ENCODE measurements at places on chromosomes 7 and 10.

- no peak for DNase-seq
Measured at GRCh38 chr7:118182593-118183427, 1.2 kb upstream of the LSM8 start.

- DNase-seq: no peak
Measured at GRCh38 chr10:654647-654996, 34.8 kb downstream of the DIP2C start.

DNA sequence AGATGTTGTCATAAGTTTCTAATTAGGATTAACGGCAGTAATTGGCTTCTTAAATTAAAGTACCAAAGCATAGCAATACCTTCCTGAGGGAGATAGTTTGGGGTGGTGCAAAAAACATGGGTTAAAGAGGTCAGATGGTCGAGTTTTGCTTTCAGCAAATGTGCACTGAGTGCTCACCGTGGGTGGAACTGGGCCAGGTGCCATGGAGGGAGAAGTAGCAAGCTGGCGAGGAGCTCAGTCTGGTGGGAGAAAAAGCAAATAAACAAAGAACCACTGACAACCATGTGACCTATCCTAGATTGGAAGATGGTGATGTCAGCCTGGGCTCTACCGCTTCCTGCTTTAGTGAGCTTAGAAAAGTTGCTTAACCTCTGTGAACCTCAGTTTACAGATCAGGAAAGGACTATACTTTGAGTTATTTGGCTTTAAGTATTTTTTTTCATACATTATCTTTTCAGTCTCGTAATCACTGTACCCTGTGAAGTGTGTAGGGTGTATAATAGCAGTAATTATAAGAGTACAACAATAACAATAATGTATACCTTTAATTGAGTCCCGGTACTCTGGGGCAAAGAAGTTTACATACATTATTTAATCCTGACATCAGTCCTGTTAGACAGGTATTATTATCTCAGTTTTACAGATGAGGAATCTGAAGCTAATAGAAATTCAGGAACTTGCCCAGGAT lies 69.0 kb upstream of the PDCD4 start:
- peak; percentile 60 for DNase-seq

DNA sequence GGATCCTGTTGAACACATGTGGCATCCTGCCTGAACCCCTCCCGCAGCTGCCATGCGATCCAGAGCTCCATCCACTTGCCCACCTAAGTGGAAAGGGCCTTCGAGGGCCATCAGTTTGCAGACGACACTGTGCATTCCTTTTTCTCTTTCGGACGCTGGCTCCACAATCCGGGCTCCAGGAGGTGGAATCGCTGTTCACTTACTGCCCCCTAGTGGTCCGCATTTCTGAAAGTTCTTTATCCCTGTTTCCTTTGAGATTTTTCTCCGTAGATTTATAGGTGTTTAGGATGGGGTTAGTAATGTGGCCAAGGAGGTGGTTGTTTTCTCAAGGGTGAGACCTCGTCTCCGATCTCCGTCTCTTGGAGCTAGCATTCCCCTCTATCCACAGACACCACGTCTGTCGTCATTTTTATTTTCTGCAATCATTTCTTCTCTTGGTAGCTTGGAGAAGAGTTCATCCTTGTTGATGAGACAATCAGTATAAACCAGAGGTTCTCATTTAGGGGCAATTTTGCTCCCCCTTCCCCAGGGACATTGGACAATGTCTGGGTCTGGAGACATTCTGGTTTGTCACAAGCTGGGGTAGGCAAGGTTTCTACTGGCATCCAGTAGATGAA lies 204.6 kb downstream of the ARHGAP21 start:
- DNase-seq: peak; percentile 8

DNA sequence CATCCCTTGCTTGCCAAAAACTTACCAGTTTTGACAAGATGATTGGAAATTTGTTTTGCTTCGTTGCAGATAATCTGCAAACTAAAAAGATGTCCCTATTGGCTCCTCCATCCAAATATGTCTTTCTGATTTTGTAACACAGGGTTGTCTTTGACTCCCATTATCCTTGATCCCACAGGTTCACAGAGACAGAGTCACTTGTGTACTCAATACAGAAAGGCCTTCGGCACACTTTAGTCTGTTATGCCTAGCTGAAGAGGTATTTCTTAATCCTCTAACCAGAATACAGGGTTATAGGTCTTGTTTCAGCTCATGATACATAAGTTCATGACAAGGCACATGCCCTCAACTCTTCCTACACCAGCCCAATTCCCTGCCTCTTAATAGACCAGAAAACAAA lies 10.7 kb upstream of the CNNM1 start:
- no peak for DNase-seq

DNA sequence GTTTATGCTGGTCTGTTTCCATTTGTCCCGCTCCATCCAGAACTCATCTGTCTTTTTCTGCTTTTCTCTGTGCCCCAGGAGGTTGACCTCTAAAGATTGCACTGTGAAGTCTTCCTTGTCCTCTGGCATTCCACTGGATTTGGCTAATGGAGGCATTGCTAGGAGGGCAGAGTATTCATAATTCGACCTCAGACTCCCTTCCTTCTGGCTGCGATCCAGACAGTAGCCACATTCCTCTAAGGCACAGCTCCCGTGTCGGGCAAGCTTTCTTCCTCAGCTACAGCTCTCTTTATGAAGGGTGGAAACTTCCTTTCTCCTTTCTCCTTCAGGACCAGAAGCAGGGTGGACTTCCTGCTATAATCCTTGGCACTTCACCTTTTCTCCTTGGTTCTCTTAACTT lies 175.9 kb downstream of the BAMBI start:
- no peak for DNase-seq

GRCh38 chr7:103446049-103446520 lies at the start of gene SLC26A5:
TSS of gene SLC26A5 (minus strand) at chr7:103446207. CDS start at chr7:103421514, 24,693 bp downstream.
- DNase-seq: no peak

GRCh38 chr7:73678862-73679261 lies 4.4 kb downstream of the DNAJC30 start:
- no peak for DNase-seq

DNA sequence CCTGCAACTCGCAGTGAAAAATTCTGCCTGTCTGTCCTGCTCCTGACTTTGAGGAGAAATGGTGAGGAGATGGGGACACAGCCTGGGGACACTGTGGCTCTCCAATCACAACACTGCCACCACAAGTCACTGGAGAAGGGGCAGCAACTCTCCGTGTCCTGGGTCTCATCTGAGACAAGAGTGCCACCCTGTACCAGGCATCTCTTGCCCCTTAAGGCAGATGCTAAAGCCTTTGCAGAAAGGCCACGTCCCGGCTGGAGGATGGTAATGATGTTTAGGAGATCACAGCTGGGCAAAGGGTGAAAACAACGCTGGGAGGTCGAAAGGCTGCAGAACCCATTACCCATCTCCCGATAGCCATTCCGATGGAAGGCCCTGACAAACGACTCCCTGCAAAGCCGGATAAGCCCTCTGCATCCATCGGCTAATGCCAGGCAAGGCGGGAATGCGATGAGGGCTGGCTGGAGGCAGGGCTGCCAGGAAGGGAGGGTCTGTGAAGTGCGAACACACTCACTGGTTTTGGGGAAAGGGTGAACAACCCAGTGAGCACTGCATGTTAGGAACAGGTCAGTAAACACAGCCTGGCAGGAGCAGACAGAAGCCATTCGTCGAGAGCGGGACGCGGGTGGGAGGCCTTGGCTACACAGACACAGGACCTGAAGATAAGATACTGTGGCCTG lies 190.8 kb downstream of the ADARB2 start:
- no peak for DNase-seq

GRCh38 chr10:64586934-64587503 lies 1065.8 kb downstream of the REEP3 start:
- no peak for DNase-seq

GRCh38 chr7:40822861-40823260 lies 688.1 kb downstream of the SUGCT start:
- no peak for DNase-seq

DNA sequence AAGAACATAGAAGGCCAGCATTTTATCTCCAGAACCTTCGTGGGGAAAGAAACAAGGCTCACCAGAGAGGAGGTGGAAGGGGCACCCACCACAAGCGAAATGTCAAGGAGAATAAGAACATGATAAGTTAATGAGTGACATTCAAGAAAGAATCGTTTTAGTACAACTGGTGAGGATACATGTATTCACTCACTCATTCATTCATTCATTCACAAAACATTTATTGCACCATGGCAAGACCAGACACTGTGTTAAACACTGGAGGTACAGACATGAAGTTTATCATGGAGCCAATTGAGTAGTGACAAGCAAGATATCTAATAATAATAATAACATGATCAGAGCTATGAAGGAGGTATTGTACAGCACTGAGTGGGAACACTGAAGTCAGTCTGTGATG lies 1.7 kb upstream of the ZNRF2 start:
- DNase-seq: no peak

DNA sequence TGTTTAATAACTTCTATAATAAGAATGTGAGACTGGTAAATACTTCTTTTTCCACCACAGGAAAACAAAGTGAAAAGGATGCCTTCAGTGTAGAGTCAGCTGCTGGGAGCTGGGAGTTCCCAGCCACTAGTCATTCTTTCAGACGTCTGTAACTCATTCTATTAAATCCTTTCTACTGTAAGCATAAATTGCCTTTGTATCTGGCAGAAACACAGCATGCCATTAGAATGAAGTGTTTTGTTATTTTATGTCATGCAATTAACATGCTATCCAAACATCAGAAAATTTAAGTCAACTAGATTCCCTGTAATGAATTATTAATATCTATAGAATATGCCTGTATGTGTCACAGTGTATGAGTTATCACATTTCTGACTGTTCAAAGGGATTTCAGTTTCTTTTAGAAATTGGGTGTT lies 14.3 kb downstream of the BPGM start:
- DNase-seq: no peak

DNA sequence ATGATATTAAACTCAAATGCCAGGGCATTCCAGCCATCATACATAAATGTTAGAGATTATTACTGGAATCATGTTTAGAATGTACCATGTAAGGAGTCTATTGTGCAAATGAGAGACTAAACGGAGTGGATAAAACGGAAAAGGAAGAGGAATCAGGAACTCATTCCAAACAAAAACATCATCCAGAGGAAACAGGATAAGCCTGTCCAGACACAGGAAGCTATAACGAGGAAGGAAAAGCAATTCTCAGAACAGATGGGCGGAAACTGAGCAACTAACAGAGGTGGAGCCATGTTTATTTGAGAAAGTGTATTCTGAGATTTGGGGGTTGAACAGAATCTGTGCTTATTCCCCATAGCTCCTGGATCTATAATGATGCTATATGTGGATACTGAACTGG lies 52.3 kb upstream of the TRIM24 start:
- DNase-seq: no peak

DNA sequence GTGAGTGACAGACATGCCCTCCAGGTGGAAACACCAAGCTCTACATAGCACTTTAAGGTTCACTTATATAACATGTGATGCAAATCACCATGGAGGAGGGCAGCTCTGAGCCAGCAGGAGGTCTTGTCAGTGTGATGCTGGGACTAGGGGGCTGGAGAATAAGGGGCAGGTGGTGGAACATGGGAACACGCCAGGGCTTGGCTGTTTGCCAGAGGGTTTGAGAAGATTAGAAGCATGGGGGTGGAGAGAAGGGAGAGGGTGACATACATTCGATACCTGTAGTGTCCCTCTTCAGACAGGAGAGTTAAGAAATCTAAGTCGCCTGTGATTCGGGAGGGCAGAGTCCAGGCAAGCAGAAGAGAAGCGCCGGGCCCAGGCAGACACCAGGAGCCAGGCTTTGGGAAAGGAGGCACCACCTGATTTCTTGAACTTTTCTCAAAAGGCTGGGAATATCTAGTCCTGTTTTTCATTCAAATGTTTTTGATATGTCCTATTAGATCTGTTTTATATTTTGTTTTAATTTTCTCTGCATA lies 16.9 kb upstream of the LAMB4 start:
- no peak for DNase-seq

GRCh38 chr7:159127691-159128642 lies 16.7 kb downstream of the VIPR2 start:
- DNase-seq: no peak

- DNase-seq: no peak
Measured at GRCh38 chr7:38215115-38215514, 37.1 kb downstream of the STARD3NL start.

- no peak for DNase-seq
Measured at GRCh38 chr7:71414490-71414889, 282.5 kb downstream of the GALNT17 start.

GRCh38 chr10:123766761-123767160 lies 100.6 kb downstream of the GPR26 start:
- DNase-seq: no peak

DNA sequence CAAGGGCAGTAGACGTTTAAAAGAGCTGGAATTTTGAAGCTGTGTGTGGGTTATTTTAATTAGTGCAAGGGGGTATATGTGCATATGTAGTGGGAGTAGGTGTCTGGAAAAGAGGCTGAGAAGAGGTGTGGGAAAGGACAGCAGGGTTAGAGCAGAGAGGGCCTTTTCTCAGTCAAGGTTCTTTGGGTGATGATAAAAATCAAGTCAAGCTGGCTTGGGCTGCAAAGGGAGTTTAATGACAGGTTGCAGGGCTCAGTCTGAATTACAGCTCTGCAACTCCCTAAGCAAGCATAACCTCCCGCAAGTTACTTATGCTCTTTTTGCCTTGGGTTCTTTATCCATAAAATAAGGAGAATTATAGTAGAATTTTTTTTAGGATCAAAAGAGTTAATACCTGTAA lies 83.5 kb downstream of the RELN start:
- DNase-seq: no peak

- DNase-seq: no peak
Measured at GRCh38 chr10:131513445-131513844, 201.9 kb upstream of the TCERG1L start.

GRCh38 chr7:64618785-64619456 lies 47.0 kb upstream of the ZNF107 start:
- DNase-seq: peak; percentile 66

DNA sequence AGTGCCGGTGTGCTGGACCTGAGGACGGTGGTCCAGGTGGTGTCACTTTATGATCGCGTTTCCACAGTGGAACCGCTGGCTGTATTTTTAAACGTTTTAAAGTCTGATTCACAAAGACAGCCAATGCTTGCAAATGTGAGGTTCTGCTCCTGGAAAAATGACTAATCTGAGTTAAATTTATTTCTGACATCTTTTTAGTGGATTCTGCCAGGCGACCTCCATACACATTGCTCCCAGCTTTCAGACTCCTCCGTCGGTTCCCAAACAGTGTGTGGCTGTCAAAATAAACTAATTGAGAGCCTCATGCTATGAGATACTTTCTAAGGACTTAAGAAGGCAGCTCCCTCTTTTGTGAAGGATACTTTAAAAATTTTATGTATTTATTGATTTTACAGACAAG lies 12.7 kb upstream of the TTYH3 start:
- no peak for DNase-seq
